Activated T-helper 1 cell treated with anti-CD3 and anti-CD28 coated beads, Interleukin-2, amount 50 U/mL, for 16 hours (primary cell): ENCODE measurements at places on chromosomes 5 and 9.
A peak's percentile ranks its signal among the peaks of the same experiment; 100 is the strongest.

- no peak for DNase-seq
These were observed 352.7 kb upstream of the GRAMD2B start for GRCh38 chr5:126070481-126070880.

DNA sequence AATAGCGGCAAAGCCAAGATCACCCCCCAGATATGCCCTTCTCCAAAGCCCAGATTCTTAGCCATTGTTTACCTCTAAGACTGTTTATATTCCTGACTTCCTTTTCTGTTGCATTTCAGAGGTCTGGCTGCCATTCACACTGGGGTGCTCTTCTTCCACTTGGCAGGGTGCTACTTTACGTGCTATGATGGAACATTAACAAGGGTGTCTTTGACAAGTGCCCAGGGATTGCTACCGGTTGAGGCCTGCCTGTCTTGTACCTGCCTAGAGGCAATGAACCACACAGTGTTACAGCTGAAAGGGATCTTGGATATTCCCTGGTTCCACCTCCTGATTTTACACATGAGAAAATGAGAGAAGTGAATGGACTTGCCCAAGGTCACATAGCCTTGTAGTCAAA, 352.1 kb upstream of the KIF2A start:
- DNase-seq, result no peak

DNA sequence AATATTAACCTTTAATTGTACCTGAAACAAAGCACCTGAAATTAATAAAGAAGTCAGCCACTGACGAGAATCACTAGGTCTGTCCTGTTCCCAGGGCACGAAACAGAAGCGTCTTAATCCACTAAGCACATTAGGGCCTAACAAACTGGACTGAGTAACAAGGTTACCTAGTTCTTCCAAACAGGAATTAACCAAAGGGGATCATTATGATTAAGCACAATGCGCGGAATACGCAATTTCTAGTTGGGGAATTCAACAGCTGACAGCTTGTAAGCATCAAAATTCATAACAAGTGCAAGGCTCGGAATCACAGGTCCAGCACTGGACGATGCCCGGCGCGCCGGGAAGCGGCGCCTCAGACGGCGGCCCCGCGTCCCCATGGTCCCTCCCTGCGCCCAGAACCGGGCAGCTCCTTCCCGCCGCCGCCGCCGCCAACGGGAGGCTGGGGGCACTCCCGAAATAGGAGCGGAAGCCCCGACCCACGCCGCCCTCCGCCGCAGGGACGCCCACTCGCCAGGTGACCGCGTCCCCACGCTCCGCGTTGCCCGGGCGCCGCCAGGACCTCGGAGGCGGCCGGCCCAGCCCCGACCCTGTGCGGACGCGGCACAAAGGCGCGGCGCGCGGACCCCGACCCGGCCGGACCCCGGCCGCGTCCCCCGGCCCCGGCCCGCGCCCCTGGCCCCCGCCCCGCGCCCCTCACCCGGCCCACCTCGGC, 898 bp downstream of the CAMSAP1 start:
- no peak for DNase-seq

- DNase-seq, result no peak
These were observed 3.1 kb downstream of the GFRA3 start for GRCh38 chr5:138271281-138271680.

GRCh38 chr9:38257626-38258215, 134.8 kb upstream of the ALDH1B1 start:
- DNase-seq, result no peak

DNA sequence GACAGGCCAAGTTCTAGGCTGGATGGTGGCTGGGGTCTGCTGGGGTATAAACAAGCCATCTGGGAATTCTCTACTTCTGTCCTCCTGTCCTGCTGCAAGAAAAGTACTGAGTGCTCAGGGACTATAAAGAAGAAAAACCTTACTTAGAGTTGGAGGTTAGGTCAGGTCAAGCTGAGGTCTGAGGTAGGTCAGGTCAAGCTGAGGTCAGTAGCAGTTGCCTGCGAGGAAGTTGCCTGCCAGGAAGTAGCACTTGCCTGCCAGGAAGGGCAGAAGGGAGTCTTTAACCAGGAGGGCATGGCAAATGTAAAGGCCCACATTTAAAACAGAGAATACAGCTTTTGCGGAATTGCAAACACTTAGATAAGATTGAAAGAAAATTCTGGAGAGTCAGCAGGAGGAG, 51.3 kb upstream of the PRLR start:
- DNase-seq, result no peak

- DNase-seq, result no peak
These were observed 143.8 kb upstream of the VLDLR start for GRCh38 chr9:2477755-2478154.

DNA sequence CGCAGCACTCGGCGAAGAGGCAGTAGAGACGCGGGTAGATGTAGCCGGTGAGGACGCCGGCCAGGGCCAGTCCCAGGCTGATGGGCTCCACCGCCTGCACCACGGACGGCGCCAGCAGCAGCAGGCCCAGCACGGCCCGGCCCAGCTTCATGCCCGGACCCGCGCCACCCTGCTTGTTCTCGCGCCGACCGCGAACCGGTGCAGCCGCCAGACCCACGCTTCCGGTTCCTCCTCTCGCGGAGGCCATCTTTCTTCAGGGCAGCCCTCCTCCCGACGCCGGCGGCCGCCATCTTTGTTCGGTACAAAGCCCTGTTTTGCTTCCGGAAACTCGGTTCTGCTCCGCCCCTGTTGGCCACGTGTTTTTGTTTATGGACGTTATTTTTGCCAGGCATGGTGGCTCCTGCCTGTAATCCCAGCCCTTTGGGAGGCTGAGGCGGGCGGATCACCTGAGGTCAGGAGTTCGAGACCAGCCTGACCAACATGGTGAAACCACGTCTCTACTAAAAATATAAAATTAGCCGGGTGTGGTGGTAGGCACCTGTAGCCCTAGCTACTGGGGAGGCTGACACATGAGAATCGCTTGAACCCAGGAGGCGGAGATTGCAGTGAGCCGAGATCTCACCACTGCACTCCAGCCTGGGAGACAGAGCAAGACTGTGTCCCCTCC, at the start of gene TOR1A:
Gene TOR1A (minus strand): TSS at position 202 of the 667 bp plus-strand sequence. CDS start 51 bp downstream, at position 151.
- DNase-seq, result peak; percentile 84

GRCh38 chr5:6886866-6887265, 173.6 kb downstream of the TENT4A start:
- DNase-seq, result no peak

DNA sequence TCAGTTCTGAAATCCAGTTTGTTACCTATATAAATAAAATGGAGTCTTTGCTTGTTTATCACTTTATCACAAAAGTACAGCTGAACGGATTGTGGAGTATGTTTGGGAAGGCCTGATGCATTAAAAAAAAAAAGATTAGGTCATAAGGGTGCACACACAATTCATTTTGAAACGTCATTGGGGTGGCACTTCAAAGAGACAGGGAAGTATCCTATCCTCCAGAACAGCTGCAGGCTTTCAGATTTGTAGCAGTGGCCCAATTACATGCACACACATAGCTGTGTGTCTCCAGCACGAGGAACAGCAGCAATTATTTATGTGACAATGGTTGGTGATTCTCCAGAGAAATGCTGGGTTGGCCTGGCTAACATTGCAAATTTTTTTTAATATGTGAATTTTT, 46.8 kb upstream of the FER start:
- DNase-seq, result no peak

- no peak for DNase-seq
These were observed 66.7 kb upstream of the HSPB3 start for GRCh38 chr5:54388811-54389210.

DNA sequence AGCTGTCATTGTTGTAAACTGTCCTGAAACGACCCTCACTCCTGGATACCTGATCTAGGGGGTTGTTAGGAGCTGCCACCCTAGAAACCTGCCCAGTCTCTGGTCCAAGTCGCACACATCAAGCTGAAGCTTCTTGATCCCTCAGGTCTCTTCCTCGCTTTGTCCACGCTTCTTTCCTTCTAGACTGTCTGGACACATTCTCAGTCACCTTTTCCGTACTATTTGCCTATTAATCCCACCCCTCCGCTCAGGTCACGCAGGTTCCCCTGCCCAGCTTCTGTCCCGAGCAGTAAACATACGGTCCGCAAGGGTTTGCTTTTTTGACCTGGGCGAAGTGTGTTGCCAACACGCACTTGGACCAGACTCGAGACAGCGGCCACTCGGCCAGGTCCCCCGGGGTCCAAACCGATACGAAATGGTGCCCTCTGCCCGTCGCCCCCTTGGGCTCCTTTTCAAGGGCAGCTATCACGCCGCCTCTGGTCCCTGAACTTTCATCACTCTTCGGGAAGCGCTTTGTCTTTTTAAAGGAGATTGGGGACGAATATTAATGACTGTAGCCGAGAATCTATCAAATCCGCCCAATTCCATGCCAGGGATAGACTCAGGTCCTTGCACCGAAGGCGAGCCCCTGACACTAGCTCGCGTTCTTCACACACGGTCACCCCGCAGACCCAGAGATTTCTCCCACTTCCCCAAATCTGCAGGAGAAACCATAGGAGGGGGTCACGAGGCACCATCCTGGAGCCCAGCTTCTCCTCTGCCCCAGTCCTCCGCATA, 814 bp downstream of the PLCXD3 start:
- no peak for DNase-seq

DNA sequence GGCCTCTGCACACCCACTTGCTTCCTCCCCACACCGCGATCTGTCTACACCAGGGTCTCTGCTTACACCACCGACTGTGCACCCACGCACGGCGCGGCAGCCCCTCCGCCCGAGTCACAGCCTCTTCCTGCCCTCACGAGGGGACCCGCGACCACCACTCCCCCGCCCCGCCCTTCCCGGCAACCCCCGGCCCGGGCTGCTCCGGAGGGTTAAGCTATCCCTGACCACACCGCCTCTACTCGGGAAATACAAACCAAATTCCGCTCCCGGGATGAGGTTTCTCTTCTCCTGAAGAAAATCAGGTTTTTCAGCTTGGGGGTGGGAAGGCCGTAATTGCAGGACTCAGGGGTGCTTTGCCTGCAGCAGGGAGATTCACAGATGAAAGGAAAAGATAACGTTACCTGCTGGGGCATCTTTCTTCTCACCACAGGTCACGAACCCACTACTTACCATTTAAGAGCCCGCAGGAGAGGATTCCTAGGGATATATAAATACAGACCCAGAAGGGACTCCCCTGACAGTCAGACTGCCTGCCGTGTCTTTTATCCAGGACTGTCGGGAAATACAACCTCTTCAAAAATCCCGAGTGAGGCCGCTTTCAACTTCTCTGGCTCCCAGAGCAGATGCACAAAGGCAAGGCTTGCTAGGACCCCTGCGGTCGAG, 63.5 kb downstream of the ROR2 start:
- DNase-seq, result no peak

GRCh38 chr9:133761641-133762248, 23.6 kb upstream of the SARDH start:
- no peak for DNase-seq

DNA sequence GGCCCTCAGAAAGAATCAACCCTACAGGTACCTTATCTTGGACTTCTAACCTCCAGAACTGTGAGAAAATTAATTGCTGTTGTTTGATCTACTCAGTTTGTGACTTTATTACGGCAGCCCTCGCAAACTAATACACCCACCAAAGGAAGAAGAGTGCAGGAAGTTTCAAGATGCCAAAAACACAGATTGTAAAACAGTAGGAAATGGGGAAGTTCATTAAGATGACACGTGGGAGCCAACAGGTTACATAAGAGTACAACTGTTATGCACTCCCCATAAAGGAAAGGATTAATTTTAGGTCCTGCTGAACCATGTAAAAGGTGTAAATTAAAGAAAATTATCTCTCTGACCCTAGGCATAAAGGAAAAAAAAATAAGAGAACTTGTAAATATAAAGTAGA, 294.3 kb downstream of the EPB41L4A start:
- no peak for DNase-seq

DNA sequence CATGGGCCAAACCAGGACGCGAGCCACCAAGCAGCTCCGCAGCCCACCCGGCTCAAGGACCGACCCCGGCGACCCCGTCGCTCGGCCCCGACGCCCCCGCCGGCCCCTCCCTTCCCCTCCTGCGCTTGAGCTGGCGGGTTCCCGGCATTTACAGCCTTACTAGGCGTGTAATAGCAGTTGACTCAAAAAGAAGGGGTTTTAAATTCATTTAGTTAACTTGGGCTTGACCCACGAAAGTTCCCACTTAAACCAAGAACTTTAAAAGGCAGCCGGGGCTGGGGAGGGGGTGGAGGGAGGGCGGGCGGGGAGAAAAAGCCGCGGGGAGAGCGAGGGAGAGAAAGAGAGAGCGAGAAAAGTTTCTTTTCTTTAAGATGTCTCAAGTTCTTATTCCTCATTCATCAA, 636 bp downstream of the PRDM12 start:
- DNase-seq, result no peak

- no peak for DNase-seq
These were observed 125.1 kb upstream of the FST start for GRCh38 chr5:53355316-53355715.

DNA sequence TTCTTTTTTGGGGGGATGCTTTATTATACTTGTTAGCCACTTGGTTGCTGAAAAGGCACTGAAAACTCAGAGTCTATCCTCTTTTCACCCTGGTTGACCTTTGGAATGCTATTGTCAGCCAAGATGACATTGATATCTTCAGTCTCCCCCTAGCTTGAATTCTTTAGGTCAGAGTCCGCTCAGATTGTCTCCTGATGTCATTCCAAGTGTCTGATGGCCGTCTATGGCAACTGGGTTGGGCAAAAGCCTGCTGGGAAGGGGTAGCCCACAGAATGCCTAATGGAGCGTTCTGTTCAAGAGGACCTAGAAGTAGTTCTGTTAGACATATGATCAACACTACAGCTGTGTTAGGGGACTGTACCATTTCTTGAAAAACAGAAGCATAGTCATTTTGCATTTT, 9.7 kb upstream of the MEF2C start:
- no peak for DNase-seq

GRCh38 chr5:162842727-162843126, 594.7 kb upstream of the CCNG1 start:
- no peak for DNase-seq

DNA sequence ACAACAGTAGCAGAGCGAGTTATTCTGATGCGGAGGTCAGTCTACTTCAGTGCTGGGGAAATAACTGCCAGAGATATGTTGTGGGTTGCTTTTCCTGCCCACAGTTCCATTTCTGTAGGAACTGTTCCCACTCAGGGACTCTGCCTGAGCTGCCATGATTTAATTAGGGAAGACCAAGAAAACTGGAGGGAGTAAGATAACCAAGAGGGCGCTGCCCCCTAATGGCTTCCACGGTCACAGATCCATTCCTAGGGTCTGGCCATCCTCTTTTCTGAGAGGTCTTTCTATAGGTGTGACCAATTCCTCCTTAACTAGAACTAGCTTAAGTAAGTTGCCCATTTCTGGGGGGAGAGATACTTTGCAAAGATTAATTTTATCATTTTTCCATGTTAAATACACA, 125.9 kb downstream of the APBA1 start:
- no peak for DNase-seq

DNA sequence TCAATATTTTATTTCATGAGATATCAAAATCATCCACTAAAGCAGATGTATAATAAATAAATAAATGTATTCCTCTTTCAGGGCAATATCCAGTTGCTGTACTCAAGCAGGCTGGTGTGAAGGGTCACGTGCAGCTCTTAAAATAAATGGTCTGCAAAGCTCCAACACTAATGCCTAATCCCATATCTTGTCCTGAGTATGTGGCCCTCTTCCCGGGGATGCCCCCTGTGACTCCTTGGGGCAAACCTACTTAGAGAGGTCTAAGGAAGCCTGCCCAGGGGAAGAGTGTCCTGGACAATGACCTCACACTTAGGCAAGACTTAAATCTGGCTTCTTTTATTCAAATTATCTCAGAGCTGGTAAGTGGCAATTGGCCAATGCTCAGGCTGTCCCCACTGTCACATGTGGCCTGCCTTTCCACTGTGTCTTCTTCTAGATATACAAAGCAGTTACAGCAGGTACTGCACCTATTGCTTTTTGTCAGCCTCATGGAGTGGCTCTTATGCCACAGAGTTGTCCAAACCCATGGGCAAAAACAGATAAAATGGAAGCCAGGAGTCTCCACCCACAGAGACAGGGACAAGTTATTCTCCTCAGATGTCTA, 55.3 kb downstream of the SEMA5A start:
- no peak for DNase-seq
